GM12865 (cell line): ENCODE measurements at places on chromosomes 2 and 18.

GRCh38 chr2:47724221-47724981 is 58.5 kb upstream of the MSH6 start:
- DNase-seq, result peak; percentile 96

DNA sequence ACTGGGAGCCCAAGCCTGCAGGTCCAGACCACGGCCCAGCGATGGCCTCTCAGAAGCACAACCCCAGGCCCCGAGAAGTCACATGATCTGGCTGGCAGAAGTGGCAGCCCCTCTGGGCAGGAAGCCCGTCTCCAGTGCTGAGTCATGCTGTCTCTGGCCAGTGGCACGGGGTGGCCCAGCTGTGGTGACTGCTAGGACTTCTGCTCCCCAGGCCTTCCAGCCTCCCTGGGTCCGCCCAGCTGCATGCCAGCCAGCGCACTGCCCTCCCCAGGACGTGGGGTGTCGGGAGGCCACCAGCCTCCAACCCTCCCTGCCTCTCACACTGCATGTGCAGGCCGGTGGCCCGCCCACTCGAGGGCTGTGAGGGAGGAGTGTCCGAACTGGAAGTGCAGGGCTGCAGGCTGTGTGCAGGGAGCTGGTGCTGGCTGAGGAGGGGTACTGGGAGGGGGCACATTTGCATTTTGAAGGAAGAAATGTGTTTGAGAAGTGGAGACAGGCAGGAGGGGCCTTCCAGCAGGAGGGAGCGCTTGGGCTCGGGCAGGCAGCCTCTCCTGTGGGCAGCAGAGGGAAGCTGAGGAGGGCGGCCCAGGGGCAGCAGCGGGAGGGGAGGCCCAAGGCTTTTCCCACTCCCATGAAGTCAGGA is 17.0 kb upstream of the HPCAL1 start:
- no peak for DNase-seq

DNA sequence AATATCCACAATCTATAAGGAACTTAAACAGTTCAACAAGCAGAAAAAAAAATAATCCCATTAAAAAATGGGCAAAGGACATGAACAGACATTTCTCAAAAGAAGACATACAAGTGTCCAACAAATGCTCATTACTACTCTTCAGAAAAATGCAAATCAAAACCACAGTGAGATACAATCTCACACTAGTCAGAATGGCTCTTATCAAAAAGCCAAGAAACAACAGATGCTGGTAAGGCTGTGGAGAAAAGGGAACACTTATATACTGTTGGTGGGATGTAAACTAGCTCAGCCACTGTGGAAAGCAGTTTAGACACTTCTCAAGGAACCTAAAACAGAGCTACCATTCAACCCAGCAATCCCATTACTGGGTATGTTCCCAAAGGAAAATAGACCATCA is 7.2 kb upstream of the CRYGB start:
- DNase-seq, result no peak

DNA sequence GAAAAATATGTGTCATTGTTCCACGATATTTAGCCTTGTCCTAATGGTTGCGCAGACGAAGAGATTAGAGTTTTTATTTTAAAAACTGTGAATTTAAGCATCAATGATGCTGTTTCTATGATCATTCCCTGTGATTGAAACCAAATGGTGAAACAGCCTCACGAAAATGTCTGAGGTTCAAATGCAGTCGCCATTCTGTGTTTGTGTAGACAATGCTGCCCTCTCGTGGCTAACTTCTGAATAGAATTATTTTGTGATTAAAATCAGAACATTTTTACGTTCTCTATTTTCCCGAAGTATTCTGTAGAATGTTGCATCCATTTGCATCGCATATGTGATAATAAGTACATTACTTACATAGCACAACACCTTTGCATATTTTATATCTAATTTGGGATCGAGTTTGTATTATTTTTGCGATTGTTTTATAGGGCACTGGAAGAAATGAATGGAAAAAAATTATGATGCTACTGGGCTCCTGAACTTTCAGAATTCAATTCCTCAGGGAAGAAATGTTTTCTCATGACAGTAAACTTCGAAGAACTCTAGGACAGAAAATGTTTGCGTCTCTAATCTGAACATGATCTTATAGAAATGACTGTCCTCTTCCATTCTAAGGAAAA is 54.8 kb upstream of the CREB1 start:
- DNase-seq, result peak; percentile 59

DNA sequence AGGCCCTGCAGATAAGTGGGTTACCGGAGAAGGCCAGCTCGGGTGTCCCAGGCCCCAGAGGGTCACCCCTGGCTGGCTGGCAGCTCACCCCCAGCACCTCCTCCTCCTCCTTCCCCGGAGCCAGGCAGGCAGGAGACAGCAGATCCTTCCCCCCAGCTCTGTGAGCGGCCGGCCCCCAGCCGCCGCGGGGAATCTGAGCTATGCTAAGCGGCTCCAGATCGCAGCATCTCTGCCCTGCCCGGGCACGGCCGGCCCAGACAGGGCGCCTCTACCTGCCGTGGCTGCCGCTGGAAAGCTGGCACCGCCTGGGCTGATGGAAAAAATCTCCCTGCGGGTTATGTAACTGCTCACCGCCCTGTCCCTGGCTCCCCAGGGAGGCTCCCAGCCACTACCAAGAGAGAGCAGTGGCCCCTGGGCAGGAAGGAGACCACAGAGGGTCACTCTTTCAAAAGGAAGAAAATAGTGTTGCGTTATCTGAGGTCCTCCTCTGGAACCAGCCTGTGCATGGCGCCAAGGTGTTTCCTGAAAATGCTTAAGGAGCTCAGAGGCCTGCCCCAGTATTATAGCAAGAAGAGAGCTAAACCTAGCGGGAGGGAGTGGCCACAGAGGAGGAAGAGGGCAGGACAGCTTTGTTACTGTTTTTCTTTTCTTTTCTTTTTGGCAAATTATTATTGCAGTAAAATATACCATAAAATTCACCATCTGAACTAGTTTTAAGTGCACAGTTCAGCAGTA is 179.0 kb downstream of the SMAD7 start:
- DNase-seq, result no peak

- DNase-seq, result peak; percentile 43
Measured at GRCh38 chr2:177265824-177266817, 1.6 kb upstream of the NFE2L2 start.

- DNase-seq, result no peak
Measured at GRCh38 chr18:28357766-28358401, 181.0 kb upstream of the CDH2 start.

DNA sequence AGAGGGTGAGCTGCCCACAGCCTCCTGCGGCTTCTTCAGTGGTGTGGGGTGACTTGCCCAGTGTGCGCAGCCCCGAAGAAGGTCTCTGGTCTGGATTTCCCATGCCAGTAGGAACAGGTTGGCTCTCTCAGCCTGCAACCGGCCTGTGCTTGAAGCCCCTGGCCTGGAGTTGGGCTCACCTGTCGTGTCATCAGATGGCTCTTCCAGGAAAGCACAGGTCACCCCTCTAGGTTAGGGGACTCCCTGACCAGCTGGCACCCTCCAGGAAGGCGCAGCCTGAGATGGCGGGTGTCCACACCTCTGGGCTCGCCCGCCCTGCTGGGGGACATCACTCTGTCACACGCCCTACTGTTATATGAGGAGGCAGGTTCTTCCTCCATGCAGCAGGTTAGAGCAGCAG is 179.8 kb downstream of the SEPTIN10 start:
- DNase-seq, result no peak

- no peak for DNase-seq
Measured at GRCh38 chr2:85690932-85691331, 3.2 kb upstream of the GNLY start.

DNA sequence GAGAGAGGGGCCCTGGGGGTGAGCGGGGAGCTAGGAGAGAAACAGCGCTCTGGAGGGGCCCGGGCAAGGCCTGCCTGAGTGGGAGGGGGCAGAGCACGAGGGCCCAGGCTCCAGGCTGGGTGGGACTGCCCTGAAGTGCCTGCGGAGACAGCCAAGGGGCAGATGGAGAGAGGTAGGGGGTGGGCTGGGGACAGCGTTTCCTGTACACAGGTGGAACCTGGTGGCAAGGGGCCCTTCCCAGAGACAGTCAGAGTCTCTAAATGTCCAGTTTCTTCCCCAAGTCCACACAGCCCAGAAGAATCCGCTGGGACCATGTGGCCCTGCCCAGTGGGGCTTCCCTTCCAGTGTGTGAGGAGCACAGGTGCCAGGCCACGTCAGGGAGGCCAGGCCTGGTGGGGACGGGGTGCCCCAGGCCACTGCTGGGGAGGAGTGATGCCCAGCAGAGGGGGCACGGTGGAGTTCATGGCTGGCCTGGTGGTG is 1.7 kb upstream of the GPR35 start:
- DNase-seq, result no peak

GRCh38 chr2:234542742-234543141 is 45.9 kb upstream of the ARL4C start:
- DNase-seq, result no peak

DNA sequence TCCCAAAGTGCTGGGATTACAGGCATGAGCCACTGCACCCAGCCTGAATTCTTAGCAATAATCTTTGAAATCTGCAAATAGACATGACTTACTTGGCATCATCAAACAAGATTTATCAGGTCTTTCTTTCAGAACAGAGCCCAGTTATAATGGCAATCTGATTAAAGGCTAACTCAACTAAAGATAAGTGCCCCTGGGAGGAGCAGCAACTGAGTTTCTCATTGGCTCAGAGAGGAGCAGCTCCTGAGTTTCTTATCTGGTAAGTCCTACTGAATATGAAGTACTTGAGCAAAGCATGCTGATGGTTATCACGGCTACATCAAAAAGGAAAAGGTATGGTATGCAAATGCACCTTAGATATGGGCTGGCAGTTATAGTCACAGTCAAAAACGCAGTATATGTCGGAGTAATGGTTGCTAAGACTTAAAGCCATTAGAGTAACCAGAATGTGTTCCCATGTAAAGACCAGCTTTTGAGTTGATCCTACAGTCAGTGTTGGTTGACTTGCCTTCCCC is 15.0 kb upstream of the AP1S3 start:
- DNase-seq, result no peak

- no peak for DNase-seq
Measured at GRCh38 chr18:3120356-3120755, 99.4 kb downstream of the MYOM1 start.

DNA sequence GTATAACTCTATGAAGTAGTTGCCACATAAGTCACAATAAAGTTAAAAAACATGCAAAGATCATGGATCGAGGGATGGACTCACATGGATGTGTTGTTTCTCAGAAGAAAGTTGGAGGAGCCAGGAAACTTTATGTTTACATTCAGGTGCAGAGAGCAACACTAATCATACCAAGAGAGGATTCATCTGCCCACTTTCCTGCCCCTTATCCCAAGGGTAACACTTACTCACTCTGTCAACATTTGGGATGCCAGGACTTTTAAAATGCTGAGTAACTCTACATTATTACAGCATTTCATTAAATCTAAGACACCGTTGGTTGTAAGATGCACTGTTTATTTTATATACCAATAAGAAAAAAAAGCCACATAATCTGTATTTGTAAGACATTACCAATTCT is 170.4 kb downstream of the KCNE4 start:
- no peak for DNase-seq

DNA sequence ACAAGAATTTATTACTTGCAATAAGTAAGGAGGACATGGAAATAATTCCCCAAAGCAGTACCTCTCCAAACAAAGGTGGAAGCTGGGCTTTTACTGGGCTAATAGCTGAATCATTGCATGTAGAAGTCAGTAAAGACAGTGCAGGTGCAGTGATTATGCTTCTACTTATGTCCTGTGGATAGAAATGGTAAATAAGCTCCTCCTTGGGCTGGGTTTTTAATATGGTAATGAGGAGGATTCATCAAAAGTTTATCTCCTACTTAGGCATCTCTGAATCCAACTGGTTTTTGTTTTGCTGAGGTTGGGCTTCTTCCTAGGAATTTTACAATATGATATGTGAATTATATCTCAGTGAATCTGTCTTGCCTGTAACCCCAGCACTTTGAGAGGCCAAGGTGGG is 297.4 kb upstream of the MC4R start:
- DNase-seq, result no peak

DNA sequence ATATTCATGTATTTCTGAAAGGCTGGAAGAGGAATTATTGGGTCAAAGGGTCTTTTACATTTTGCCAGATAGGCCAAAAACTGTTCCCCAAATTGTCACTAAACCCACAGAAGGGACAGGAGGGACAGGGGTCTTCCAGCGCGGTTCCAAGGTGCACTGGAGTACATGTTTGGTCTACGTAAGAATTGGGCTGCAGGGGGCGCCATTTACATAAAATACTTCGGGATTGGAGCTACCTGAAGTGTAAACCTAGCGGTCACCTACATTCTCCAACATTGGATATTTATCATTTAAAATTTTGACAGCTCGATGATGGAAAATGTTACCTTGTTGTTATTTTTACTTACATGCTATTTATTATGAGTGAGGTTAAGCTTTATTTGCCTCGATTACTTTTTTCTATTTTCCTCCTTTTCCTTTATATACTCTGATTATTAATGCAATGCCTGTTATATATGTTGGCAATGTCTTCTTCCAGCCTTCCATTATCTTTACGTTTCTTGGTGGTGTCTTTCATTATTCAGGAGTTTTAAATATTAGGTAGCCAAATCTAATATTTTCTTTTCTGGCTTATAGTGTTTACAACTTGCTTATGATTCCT is 43.0 kb upstream of the RAB6C start:
- DNase-seq, result peak; percentile 58

DNA sequence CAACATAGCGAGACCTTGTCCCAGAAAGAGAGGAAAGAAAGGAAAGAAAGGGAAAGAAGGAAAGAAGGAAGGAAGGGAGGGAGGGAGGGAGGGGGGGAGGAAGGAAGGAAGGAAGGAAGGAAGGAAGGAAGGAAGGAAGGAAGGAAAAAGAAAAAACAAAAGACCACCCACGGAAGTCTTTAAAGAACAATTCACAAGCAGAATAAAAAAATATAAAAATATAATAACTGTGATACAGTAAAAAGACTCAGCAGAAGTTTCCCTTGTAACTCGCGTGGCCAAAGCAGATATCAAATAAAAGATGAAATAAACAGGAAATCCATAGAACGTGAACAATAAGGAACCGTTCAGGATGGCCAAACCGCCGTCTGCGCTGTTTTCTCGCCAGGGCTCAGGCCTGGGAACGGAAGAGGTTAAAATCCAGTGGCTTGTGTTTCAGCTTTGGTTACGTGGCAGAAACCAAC is 1.2 kb upstream of the SLC1A4 start:
- DNase-seq, result no peak

DNA sequence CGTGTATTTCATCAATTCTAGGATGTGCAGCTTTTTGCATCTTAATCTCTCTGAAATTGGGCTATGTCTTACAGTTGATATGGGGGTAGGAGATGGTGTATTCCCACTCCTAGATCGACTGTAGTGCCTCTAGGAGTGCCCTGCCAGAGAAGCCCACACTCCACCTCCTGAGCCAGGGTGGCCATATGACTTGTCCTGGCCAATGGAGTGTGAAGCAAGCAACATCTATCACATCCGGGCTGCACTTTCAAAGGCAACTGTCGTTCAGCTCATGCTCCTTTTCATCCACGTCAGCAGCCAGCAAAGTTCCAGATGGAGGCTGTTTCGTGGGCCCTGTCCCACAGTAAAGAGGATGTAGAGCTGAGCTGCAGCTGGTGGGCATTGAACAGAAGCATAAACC is 149.4 kb upstream of the SLC1A4 start:
- peak; percentile 88 for DNase-seq

- peak; percentile 65 for DNase-seq
Measured at GRCh38 chr2:119387381-119388129, 20.8 kb downstream of the DBI start.
